NCI-H1417 treated with DMSO at 0.1 percent for 48 hours (cell line): ENCODE measurements at places on chromosomes 3 and 15.
A peak's percentile ranks its signal among the peaks of the same experiment; 100 is the strongest.

DNA sequence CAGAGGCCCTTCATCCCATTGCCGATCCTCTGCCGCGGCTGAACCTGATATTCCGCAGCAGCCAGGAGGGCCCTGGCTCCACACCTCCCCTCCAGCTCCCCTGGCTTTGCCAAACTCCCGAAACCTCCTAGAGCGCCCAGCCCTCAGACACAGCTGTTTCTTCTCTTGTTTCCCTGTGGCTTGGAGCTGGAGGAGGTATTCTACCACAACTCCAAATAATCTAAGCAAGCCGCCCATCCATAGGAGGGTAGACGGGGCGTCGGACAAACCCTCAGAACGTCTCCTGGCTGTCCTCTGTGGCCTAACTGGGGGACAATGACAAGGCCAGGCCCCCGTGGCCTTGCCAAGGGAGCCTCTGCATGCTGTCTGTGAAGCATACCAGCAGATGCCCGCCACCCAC, 10.4 kb downstream of the PLA2G4D start:
- DNase-seq, result no peak

- DNase-seq, result no peak
Observed at GRCh38 chr3:134388788-134389485, 14.7 kb upstream of the AMOTL2 start.

DNA sequence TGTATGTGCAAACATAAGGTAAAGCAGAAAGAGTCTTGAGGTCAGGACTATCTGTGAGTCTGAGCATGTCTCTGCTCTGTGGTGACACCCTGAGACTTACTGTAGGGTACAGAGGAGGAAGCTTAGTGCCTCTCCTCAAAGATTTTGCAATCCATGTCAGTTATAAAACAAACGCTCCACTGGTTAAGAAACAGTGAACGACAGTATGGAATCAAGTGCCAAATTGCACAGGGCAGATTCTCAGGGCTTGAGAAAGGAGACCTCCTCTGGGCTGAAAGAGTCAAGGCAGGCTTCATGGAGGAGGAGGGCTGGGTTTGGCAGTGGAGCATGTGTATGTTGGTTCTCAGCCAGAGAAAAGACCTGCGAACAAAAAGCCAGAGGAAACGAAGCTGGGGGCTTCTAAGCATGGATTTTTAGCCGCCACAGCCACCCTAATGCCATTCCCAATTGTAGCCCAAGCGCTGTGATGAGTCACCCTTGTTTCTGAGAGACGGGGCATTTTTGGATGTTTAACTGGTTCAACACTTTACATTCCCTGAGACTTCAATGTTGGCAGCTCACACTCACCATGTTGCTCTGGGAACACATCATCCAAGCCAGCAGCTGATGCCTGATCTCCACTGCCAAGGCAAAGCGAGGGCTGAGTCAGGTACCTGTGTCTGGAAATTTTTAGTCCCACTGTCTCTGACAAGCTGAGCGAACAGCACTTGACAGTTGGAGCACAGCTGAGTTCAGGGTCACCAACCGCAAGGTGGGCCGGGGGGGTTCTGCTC, 3.4 kb upstream of the DGKG start:
- DNase-seq, result no peak

DNA sequence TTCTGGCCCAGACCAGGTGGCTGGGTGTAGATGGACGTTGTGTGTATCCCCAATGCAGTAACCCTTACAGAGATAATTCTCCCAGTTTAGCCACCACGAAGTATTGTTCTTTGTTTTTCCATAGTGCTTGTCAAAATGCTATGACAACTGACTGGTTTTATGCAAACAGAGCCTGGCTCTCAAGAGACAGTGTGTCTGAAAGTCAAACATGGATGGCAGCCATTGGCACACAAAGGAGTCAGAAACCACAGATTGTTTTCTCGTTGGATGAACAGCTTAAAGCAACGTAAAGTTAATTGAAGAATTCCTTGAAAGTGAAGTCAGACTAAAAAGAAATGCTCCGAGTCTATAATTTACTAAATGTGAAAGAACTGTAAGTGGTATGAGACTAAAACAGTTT, 91.2 kb downstream of the FILIP1L start:
- no peak for DNase-seq

- no peak for DNase-seq
Observed at GRCh38 chr15:78808550-78808949, 2.7 kb downstream of the ADAMTS7 start.

DNA sequence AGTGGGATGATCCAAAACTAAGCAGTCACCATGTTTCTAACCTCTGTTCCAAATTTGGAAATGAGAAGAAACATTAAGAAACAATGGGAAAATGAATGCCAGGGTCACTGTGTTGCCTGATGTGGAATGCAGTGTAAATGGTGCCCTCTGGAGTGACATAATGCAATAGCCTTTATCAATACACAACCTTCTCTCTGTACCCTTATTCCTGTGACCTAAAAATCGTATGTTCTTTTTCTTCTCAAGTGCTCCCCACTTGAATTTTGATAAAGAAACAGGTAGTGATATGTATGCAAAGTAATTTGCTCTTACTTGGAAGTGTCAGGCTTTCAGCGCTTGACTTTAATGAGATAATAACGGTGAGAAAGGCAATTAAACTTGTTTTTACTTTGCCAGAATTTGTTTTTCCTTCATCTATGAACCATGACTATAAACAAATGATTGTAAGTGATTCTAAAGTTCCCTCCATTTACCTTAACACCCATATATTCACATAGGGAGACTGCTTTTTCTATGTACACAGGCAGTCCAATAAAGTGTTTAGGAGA, 145.8 kb upstream of the THRB start:
- no peak for DNase-seq

DNA sequence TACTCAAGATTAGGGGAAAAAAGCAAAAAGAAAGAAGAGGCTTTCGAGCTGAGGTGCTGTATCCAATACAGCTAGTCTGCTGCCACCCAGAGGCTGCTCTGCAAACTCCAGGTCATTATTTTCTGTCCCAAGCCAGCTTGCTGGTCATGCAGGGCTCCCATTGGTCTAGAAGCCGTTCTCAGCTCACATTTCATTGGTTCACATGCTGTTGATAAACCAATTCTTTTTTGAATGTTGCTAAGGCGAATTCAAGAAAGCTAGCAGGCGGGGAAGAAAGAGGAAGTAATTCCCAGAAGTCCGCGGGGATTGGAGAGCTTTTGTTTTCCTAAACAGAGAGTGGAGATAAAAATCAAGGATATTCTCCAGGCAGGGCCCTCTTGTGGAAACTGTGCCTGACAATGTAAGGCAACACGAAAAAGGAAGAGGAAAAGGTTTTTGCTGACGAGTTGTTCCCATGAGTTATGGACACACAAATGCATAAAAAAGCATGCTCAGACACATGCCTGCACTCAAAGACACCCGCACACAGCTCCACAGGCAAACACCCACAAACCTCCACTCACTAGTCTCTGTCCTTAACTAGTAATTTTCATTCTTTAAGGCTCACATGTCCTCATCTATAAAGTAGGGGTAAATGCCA, 33.4 kb downstream of the FSTL1 start:
- DNase-seq, result peak; percentile 96

DNA sequence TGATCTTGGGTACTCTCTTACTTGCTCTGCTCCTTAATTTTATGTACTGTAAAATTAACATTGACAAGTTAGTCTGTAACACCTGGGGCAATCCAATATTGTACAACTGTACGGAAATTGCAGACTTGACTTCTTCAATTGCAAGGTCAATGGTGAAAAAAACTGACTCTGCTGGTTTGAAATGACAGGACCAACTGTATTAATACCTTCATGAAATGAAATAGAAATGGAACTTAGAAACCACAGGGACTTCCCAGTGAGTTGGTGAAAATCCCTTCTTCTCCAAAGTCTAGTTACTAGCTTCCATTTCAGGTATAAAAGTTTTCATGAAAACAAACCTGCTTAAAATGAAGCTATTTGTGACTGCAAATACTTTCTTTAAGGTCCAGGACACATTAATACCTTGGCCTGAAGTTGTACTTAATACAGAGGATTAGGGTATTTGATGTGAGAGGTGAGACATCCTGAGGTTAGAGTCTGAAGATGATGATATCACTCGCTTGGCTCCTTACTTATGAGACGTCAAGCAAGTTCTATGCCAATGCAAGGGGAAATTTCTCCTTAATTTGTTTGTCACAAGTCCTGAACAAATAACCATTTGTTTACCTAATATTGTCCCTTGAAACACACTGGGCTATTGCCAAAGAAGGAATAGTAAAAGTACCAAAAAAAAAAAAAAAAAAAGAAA, 226.2 kb upstream of the TP63 start:
- DNase-seq, result no peak

- DNase-seq, result peak; percentile 69
Observed at GRCh38 chr15:78387246-78388037, 47.3 kb downstream of the CRABP1 start.

- no peak for DNase-seq
Observed at GRCh38 chr3:43286841-43287499, 630 bp downstream of the SNRK start.

DNA sequence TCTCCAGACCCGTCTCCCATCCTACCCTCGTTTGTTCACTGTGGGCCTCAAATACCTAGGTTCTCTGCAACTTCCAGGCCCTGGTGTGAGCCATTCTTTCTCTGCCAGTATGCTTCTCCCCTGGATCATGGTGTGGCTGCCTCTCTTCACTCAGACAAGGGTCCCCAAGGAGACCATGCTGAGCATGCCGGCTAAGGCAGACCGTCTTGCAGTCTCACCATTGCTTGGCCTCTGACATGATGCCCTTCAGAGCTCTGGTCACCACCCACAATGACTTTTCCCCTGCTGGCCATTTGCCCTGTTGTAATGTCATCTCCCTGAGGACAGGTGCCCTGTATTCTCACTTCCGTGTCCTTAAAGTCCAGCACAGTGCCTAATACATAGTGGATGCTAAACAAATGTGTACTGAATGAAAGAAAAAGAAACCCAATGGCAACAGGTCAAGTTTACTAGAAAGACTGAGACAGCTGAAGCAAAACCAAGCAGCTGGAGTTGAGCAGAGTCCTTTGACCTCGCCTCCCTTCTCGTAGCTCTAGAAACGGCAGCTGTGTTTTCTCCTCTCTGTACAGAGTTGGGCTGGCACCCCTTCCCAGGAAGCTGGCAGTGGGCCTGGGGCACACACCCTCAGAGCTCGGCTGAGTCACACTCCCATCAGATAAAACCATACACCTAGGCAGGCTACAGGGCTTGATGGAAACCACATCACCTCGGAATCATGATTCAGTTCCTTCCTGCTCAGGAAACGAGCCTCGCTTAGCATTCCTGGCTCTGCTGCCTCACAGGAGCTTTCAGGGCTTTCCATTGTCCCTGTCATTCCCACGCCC, 8.6 kb downstream of the TLR9 start:
- no peak for DNase-seq

GRCh38 chr15:45943240-45943639, 308.4 kb downstream of the SQOR start:
- DNase-seq, result no peak

GRCh38 chr3:50853936-50854335, 179.2 kb downstream of the DOCK3 start:
- no peak for DNase-seq

- DNase-seq, result no peak
Observed at GRCh38 chr3:171248426-171249111, 211.6 kb downstream of the TNIK start.

- DNase-seq, result no peak
Observed at GRCh38 chr3:73475717-73476116, 149.0 kb downstream of the PDZRN3 start.

DNA sequence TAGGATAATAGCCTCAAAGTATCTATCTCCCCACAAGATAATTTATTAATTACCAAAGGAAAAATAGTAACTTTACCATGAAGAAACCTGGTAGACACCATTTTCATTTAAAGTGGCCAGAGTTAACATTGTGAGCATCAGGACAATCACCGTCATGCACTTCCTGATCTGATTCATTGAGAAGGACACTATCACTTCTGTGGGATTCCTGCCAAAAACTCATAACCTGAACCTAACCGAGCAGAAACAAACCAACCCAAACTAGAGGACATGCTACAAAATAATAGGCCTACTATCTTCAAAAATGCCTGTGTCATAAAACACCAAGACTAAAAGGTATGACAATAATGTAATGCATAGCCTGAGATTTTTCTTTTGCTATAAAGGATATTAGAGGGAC, 39.0 kb downstream of the FSIP1 start:
- DNase-seq, result no peak

GRCh38 chr3:61357902-61358301, 106.7 kb upstream of the FHIT start:
- no peak for DNase-seq

- DNase-seq, result no peak
Observed at GRCh38 chr15:92653366-92653765, 2.2 kb downstream of the FAM174B start.

DNA sequence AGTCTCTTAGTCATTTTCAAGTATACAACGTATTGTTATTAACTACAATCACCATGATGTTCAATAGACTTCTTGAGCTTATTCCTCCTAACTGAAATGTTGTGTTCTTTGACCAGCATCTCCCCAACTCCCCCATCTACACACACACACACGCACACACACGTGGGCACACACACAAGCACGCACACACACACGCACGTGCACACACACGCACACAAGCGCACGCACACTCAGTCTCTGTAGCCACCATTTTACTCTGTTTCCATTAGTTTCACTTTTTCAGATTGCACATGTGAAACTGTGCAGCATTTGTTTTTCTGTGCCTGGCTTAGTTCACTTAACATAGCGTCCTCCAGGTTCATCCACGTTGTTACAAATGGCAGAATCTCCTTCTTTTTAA, 247.0 kb downstream of the XXYLT1 start:
- DNase-seq, result no peak

DNA sequence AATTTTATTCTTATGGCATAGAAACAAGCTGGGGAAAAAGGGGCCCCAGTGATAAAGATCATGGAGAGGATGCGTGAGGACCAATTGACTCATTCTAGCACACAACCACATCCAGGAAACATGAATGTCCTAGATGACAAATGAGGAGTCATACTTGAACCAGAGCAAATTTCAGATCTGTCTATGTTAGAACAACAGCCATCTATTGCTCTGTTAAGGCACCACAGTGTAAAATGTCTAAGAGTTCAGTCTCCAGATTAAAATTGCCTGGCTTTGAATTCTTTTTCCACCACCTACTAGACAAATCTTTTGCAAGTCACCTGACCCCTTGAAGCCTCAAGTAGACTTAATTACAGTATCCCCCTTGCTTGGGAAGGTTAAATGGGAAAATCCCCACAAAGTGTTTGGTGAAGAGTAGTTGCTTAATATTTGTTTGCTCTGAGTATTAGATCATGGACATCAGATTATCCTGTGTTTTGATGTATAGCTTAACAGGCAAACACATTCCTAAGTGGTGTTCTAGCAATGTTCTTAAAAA, 258.7 kb upstream of the TGFBR2 start:
- DNase-seq, result no peak

DNA sequence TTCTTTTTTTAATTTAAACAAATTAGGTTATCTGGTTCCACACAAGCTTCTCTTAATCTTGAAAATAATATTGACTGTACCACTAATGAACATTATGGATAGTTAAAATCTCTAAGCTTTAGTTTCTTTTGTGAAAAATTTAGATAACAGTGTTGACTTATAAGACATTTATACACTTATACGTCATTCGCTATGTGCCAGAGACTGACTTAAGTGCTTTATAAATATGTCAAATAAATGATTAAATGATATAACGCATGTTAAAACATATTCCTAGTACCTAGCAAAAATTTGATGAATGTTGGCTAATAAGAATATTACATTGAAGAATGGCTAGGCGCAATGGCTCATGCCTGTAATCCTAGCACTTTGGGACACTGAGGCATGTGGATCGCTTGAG, 96.3 kb downstream of the PCCB start:
- no peak for DNase-seq

- DNase-seq, result no peak
Observed at GRCh38 chr3:114112696-114113095, 56.2 kb downstream of the QTRT2 start.
